Kidney epithelial cell (primary cell): ENCODE measurements at places on chromosomes 5 and 9. TPM values are rescaled to one million over a fixed set of nuclear protein-coding genes. Genes with fewer than 3 reads are reported as not detected.
A peak's percentile ranks its signal among the peaks of the same experiment; 100 is the strongest.

- DNase-seq = no peak
These were observed 33.8 kb downstream of the PHF2 start for GRCh38 chr9:93610206-93610605.

GRCh38 chr5:151233616-151234085 is 9.8 kb upstream of the CCDC69 start:
- DNase-seq = no peak

SLC6A7 gene
- total RNA-seq = not detected in 2 replicates

DNA sequence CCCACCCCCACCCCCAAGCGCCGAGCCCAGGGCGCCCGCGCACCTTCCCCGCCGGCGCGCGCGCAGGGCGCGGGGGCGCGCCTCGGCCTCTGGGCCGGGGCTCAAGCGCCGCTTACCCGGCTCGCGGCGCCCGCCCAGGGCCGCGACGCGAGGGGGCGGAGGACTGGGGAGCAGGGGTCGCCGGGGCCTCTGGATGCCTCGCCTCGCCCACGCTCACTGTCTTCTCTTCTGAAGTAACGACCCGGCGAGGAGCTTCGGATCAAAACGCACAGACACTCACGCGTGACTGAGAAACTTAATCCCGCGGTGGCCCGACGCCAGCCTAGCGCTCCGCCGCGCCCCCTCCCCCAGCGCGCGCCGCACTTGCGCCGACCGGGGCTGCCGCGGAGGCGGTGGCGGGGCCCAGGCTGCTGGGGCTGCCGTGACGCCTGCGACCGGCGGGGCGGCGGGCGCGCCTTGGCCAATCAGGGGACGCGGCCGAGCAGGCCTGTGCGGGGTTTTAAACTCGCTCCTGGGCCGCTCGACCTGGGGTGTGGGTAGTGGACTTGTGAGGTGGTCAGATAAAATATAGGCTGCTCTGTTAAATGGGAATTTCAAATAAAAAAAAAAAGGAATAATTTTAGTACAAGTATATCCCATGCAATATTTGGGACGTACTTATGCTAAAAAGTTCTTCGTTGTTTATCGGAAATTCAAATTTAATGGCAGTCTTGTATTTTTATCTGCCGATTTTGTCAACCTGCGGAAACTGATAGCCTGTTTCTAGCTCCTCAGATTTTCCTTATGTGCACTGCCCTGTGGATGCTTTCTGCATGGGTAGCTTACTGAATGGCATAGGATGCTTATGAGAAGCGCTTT is at the start of gene MPDZ:
Gene MPDZ (minus strand): TSS at position 409 of the 858 bp plus-strand sequence. CDS start 29,377 bp downstream, outside the sequence.
- no peak for DNase-seq

DNA sequence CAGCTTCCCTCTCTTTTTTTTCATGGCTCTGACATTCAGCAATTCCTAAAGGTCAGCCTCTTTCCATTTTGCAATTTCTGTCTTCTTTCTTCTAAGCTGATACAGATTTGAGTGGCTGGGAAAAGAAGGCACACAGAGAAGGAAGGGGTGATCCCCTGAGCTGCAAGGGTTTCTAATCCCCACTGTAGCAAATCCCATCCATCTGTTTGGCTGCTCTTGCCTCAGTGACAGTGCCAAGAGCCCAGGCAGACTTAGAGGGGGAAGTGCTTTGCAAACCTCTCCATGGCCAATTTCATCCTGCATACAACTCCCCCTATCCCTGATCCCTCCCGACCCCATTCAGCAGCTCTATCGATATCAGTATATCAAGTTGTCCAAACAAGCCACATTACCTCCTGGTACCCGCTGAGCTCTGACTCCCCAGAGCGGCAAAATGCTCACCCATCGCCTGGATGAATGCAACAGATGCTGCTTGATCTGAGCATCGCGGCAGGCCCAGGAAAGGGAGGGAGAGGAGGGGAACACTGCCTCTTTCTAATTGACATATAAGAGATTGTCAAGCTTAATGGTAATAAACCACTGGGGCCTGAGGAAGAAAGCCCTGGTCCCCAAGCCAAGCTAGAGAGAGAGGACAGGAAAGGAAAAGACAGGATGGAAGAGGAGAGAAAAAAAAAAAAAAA is 268.9 kb downstream of the ASTN2 start:
- no peak for DNase-seq

- DNase-seq = no peak
These were observed 5.3 kb upstream of the TBC1D9B start for GRCh38 chr5:179912951-179913350.

ZNF483 gene
- 4.2 and 5.2 TPM in 2 replicates for total RNA-seq

SVEP1 gene
- 1.6 and 2.3 TPM in 2 replicates for total RNA-seq

GRCh38 chr9:268616-269015 is 54.0 kb downstream of the DOCK8 start:
- DNase-seq = no peak

- no peak for DNase-seq
These were observed 169.8 kb downstream of the FOCAD start for GRCh38 chr9:20853866-20854265.

GRCh38 chr9:24459953-24460352 is 85.7 kb downstream of the IZUMO3 start:
- DNase-seq = no peak

- no peak for DNase-seq
These were observed 241.2 kb downstream of the FAM114A2 start for GRCh38 chr5:153797484-153797883.

GRCh38 chr9:16524078-16524477 is 346.4 kb downstream of the BNC2 start:
- no peak for DNase-seq

DNA sequence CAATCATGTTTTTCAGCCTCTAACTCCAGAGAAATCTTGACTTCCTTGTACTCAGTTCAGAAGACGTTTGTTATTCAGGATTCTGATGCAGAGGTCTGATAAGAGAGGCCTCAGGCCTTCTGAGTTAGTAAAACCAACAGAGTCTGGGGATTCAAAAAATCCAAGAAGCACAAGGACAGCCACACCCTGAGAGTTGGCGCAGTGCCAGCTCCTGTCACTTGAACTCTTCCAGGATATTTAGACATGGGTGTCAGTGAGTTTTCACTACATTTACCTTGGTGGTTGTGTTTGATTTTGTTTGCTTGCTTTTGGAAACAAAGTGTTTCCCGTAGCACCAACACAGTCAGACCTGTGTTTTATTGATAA is 41.6 kb upstream of the PDE8B start:
- DNase-seq = no peak

- DNase-seq = no peak
These were observed at the start of gene PHF2 for GRCh38 chr9:93576258-93577077. Gene PHF2 (plus strand): TSS chr9:93576584. CDS start chr9:93576774, 190 bp downstream.

ZFP37 gene
- total RNA-seq = 0.58 and 0.68 TPM in 2 replicates

DNA sequence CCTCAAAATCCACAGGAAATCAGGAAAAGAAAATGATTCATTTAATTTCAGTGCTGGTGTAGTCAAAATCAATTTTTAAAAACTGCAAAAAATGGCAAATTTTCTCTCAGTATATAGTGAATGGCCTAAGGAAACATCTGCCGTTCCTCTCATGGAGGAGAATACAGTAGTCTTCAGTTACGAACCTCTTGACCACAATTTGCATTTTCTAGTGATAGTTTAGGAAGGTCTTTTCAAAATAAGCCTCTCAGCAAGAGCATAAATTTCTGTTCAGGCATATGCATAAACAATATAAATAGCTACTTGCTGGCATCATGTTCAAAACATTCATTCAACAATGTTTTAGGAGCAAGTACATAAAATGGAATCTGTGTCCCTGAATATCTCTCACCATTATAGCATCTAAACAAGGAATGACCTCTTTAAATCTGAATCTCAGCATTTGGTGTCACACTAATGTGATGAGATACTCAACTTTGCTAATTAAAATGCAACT is 33.5 kb downstream of the HAPLN1 start:
- DNase-seq = no peak

GRCh38 chr5:73796164-73797131 is 170.5 kb downstream of the ARHGEF28 start:
- DNase-seq = peak; percentile 93

- no peak for DNase-seq
These were observed 752 bp downstream of the CCNJL start for GRCh38 chr5:160311491-160312133.

DNA sequence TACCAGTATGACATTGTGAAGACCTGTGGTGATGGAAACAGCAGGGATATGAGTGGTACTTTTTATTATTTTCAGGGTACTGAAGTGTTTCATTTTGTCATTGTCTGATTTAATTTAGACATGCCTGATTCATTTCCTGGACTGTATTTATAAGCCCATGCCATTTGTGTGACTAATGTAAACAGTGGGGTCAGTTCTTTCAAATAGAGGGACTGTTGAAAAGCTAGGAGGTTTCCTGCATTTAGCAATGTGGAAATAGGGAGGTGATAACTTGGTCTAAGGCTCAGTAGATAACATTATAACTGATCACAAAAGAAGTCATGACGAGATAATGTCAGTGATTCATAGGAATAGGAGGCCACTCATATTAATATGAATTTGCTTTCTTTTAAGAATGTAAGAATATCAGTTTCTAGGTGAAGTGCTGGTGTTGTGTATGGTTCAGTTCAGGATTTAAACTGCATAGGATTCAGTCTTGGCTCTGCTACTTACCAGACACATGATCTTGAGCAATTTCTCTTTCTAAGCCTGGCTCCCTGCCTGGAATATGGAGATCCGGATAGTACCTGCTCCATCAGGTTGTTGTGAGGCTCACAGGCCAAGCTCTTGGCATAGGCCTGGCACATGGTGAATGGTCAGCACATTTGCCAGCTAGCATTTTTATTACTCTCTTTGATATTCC is 7.5 kb downstream of the RASGRF2 start:
- peak; percentile 61 for DNase-seq

LVRN gene
- total RNA-seq = under 0.01 TPM in 1 of 2 replicates, not detected in the other

DNA sequence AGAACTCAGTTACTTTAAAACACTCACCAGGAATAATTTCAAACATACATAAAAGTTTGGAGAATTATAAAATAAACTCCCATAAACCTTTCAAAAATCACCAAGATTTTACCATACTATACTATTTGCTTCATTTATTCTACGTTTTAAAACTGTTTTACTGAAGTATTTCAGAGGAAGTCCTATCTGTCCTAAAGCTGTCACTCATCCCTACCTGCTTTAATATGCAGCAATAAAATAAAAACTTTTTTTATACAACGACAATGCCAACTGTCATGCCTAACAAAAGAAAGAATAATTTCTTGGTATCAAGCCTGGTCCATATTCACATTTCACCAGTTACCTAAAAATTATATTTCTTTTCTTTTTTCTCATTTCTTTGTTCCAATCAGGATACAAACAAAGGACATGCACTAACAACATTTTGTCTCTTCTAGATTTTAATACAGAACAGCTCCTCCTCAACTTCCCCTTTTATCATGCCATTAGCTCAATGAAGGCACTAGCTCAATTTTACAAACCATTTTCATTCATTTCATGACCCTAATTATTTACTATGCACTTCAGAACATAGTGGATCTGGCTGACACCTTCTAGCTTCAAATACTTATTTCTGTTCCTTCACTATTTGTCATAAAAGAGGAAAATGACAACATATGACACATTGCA is 135.2 kb downstream of the GNAQ start:
- no peak for DNase-seq

GRCh38 chr5:180598316-180598701 is 7.0 kb upstream of the SCGB3A1 start:
- DNase-seq = no peak

DNA sequence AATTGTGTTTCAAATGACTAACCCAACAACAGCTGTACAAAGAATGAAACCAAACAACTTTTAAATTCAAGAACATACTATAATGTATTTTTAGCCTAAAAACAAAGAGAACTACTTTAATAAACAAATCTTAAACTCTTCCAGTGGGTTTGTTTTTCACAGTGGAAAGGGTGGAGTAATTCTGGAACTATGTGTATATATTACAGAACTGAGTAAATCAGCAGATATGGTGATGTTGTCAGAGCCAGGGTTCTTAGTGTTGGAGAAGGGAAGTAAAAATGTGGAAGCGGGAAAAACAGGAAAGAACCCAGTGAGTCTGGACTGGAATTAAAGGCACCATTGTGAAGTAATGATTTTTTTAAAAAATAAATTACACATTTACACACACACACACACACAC is 144.9 kb downstream of the CDK5RAP2 start:
- no peak for DNase-seq

DNA sequence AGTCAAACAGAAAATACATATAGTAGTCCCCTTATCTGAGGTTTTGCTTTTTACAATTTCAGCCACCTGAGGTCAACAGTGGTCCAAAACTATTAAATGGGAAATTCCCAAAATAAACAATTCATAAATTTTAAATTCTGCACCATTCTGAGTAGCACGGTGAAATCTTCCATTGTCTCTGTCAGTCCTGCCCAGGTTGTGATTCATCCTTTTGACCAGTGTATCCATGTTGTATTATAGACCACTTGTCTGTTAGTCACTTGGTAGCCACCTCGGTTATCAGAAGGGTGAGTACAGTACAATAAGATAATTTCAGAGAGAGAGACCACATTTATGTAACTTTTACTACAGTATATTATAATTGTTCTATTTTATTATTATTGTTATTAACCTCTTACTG is 2.8 kb downstream of the CCDC152 start:
- no peak for DNase-seq

- DNase-seq = no peak
These were observed 179.5 kb upstream of the ZNF462 start for GRCh38 chr9:106683454-106683853.

- DNase-seq = no peak
These were observed 148.4 kb upstream of the CLINT1 start for GRCh38 chr5:158007336-158007735.

GRCh38 chr9:119179701-119180100 is 189.5 kb downstream of the BRINP1 start:
- no peak for DNase-seq

NFIB gene
- 3.1 and 3.3 TPM in 2 replicates for total RNA-seq

- peak; percentile 69 for DNase-seq
These were observed 59.1 kb downstream of the CHSY3 start for GRCh38 chr5:129963359-129963758.

DNA sequence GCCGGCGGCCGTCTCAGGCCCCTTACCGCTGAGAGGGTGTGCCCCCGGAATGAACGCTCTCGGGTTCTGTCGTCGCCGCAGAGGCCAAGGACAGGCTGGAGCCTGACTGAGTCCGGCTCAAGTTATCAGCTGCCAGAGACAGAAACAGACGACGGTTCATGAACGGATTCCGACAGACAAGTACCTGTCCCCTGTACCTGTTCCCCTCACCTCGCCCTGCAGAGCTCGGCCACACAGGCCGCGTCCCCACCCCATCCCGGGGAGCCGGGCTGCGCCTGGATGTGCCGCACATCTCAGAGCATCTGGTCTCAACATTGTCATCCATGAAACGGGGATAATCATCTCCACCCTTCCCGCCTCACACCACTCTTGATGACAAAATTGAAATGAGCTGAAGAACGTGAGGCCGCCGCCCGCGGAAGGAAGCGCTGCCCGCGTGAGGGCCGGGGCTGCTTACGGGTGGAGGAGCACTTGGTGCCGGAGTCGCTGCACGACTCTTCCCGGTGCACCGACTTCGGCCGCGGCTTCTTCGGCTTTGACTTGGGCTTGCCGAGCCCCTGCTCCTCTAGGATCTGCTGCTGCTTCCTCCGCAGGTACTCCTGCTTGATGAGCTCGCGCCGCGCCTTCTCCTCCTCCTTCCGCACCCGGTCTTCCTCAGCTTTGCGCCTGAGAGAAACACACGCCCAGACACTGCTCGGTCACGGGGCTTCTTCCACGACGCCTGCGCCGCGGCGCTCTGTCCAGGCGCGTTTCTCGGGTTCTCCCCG is 89.2 kb downstream of the CAMSAP1 start:
- DNase-seq = no peak

GRCh38 chr5:177365845-177366527 is 8.3 kb downstream of the RGS14 start:
- DNase-seq = no peak

GRCh38 chr5:74594137-74595040 is 46.1 kb downstream of the ENC1 start:
- DNase-seq = no peak
